ENCODE measurements at places on chromosomes 3 and 15. TPM values are rescaled to one million over a fixed set of nuclear protein-coding genes. Genes with fewer than 3 reads are reported as not detected.

HTR3E gene
- not detected for total RNA-seq

- DNase-seq = no peak
Observed at GRCh38 chr3:157522648-157523047, 19.4 kb upstream of the VEPH1 start.

GRCh38 chr3:160673188-160673587, 3.8 kb upstream of the ARL14 start:
- no peak for DNase-seq

DNA sequence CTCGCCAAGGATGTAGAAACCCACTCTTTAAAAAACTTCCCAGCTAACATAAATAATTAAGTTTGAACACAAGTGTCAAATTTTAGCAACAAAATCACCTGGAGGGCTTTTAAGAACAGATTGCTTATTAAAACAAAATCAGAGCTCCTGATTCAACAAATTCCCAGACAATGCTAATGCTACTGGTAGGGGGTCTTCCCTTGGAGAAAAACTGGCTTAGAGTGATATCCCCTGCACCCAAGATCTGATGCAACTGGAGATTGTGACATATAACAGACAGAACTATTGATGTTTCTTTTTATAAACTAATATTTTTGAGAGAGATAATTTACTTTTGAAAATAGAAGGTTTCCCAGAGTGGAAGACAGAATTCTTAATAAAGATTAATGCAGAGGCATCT, 19.9 kb downstream of the IGSF10 start:
- no peak for DNase-seq

Measured in Daoy (cell line).